ENCODE measurements at places on chromosomes 11 and 22.

DNA sequence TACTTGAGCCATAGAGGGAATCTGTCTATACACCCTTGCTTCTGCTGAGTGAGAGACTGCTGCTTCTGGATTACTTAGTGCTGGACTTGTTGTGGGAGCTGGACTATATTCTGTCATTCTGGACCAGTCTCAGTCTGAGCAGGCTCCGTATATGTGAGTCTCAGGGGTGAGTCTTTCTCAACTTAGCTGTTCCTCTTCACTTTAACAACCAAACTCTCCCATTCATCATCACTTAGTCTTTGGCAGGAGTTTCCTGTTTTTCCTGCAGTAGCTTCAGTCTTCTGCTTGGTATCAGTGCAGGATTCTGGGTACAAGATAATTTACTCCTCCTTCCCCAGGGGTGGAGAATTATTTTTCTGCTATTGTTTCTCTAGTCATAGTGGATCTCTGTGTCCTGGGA is 779.5 kb downstream of the METTL15 start:
- no peak for DNase-seq

- no peak for DNase-seq
Measured at GRCh38 chr11:8757047-8757446, 74.5 kb downstream of the RPL27A start.

- no peak for DNase-seq
Measured at GRCh38 chr11:32894149-32894827, 1.7 kb downstream of the QSER1 start.

DNA sequence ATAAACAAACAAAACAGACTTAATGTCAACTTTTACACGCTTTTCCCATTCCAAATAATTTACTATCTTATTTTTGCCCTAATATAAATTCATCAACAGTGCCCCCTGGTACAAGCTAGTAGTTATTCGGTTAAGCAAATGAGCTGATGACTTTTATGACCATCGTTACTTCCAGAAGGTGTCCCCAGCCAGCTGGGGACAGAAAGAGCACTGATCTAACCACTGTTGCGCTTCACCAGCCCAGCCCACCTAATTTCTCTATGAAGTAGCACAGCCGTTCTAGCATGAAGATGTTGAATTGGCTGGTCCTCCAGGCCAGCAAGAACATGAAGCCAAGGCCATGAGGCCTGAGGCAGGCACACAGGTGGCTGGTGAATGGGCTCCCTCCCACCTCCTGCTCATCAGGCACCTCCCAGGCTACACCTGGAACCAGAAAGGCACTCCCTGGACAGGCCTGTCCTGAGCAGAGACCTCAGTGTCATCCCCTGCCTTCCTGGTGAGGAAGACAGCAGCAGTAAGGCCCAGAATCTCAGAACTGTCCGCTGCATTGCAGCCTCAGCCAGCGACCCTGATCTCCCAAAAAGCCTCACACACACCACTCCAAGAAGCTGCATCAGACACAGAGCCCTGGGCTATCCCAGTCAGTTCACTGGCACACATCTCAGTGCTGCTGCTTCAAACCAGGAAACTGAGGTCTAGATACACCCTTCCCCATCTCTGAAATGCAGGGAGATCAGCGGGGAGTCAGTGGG is 12.9 kb downstream of the GNB1L start:
- no peak for DNase-seq

DNA sequence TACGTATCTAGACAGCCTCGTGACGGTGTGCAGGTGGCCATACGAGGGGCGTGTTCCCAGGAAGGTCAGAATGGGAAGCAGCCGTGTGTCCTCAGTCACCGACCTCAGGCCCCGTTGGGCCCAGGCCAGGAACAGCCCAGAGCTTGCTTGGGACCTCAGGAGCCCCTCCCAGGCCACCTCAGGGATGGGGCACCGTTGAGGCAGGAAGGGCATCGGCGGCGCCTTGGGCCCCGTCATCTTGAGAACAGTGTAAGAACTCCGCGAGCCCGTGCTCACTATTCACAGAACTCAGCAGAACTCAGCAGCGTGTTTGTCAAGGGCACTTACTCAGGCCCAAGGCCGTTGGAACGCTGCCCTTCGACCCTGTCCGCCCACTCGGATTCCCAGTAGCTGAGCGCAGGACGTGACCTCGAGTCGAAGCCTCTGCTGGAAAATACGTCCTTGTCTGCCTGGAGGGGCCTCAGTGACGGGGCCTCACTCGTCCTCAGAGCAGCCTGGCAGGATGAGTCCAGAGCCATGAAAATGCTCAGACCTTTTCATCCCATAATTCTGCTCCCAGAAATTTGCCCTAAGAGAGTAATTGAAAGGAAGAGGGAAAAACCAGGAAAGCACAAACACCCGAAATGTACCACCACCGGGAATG is 1134.8 kb downstream of the BRD1 start:
- DNase-seq = no peak

DNA sequence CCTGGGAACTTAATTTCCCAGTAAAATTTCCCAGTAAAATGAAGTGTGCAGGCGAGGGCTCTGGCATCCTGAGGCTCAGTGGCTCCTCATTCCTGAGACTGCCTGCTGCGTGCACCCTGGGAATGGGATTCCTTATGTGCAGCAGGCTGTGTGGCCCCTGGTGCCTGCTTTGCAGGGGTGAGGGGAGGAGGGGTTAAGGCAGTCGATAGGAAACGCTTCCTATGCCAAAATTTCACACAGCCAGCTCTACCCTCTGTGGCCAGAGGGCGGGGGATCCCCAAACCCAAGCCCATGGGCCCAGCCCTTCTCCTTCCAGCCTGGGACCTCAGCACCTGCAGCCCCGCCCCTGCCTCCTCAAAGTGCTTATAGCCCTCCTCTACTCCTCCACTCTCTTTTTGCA is 12.1 kb upstream of the BAIAP2L2 start:
- DNase-seq = no peak

GRCh38 chr11:83862691-83863090 is 576.5 kb upstream of the CCDC90B start:
- no peak for DNase-seq

DNA sequence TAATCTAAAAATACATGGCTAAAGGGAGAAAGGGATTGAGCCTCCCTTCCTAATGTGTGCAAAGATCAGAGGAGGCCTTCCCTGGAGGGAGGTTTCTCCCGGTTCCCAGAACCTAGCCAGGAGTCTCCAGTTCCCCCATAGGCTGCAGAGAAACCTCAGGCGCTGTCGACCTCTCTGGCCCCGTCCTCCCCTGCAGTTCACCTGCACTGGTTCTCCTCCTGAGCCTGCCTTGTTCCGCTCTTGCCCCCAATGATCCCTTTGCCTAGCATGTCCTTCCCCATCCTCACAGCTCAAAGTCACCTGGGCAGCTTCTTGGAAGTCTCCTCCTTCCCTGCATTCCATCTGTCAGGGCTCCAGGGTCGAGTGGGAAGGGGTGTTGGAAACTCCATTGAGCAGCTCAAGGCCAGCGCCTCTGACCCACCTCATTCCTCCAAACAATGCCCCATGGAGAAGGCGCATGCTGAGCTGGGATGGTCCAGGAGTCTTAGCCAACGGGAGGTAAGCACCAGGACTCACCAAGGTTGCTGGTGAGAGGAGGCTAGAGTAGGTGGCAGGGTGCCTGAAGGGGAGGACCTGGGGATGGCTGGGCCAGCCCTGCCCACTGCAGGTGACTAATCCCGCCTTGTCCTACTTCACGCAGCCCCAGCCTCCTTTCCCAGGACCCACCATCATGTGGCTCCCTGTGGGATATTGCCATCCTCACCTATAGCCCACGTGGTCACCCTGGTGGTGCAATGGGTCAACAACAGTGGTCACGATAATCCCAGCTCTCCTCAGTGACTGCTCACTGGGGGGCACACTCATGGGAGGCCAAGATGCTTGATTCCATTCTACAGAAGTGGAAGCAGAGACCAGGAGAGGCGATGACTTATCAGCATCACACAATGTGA is 15.4 kb downstream of the RSPH14 start:
- no peak for DNase-seq

Data from NCI-H187 treated with DMSO at 0.1 percent for 48 hours (cell line).